CD8-positive, alpha-beta memory T cell (primary cell): ENCODE measurements at places on chromosomes 16 and 17.

GRCh38 chr17:17784657-17785267 lies 52.0 kb downstream of the SREBF1 start:
- DNase-seq: peak; percentile 45

GRCh38 chr16:65045961-65046360 lies 75.9 kb downstream of the CDH11 start:
- no peak for DNase-seq

DNA sequence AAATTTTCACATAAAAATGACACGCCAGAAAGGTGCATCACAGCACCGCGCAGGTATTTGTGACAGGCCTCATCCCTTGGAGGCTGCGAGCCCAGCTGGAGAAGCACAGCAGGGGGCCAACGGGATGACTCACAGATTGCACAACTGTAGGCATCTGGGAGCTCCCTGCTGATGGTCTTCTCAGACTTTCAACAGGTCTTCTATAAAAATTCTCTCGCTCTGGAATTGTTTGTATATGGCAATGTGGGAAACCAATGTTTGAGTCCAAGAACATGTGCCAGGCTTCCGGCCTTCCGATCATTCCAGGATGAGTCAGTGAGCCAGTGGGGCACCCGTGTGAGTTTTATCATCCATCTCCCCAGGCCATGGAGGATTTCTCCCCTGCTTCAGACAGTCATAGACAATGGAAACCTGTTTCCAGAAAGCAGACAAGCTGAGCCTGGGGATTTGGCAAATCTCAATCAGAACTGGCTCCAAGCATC lies 24.1 kb upstream of the ADORA2B start:
- no peak for DNase-seq

DNA sequence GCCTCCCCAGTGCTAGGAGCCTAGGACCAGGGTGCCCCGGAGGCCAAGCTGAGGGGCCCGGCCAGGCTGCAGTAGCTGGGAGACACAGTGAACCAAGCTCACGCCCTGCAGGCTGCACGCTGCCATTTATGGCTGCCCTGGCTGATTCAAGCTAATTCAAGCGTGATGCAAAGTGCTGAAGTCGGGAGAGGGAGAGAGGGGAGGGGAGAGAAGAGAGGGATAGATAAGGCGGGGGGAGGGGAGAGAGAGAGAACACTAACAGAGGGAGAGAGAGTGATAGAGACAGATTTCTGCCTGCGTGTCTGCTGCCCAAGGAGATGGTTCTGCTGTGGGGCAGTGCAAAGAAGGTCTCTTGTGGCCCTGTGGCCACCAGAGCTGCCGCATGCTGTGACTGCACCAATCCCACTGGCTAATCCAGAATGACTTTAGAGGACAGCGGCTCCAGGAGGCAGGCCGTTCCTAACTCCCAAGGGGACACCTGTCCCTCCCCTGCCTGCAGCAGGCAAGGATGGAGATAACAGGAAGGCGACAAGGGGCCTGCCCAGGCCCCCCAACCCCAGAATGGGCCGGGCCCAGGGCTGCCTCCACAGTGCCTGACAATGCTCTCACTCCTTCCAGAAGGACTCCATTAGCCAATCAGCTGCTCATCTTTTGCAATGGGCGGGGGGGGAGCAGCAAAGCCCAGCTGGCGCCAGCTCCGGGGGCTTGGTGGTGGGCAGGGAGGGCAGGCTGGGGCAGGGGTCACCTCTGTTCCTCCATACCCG lies 12.9 kb downstream of the MXRA7 start:
- DNase-seq: no peak

DNA sequence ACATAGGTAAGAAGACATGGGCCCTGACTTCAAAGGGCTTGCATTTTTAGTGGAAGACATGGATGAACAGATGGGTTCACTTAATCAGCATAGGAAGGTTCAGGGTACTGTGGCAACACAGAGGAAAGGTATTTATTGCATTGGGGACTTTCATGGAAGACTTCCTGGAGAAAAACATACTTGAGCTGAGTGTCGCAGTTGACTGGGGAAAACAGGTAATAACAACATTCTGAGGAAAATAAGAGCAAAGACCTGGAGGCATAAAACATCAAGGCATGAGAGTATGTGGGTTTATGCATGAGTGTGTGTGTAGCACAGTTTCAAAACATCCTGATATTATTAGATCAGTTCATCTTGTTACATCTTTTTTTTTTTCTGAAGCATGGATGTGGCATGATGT lies 82.7 kb downstream of the MAP2K6 start:
- no peak for DNase-seq

DNA sequence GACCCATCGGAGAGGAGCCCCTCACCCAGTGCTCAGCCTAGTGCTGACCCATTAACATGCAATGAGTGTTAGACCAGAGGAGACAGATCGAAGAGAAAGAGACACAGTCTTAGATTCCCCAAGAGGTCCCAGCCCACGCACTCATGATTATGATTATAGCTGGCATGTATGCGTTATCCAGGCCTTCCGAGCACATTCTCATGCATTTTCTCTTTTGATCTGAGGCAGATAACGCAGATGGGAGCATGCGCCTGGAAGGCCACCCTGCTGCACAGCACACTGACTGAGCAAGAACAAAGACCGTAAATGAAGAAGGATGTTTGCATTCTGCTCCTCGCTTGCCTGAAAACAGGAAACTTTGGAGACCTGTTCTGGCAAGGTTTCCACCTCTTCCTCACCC lies 232.7 kb downstream of the SOX9 start:
- no peak for DNase-seq
